Mucosa of descending colon (tissue), 3 donors: ENCODE measurements at places on chromosomes 7 and 10.

- DNase-seq = peak; percentile 37
Observed at GRCh38 chr10:14032406-14032998, 298.2 kb downstream of the FRMD4A start.

DNA sequence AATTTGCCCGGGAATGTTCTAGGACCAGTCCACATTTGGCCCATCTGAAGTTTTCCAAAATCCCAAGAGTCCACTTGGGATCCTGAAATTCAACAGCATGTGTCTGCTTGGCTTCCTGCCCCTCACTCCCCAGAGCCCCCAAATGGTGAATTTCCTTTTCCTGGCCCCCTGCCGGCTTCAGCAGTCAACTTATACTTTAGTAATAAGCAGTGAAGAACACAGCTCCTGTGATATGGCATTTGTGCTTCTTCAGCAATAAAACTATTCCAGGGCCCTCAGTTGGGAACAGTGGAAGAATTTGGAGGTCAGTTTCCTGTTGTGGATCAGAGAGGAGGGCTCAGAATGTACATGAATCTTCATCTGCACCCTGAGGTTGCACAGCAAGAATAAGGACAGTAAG lies 51.1 kb downstream of the PRF1 start:
- DNase-seq = no peak

DNA sequence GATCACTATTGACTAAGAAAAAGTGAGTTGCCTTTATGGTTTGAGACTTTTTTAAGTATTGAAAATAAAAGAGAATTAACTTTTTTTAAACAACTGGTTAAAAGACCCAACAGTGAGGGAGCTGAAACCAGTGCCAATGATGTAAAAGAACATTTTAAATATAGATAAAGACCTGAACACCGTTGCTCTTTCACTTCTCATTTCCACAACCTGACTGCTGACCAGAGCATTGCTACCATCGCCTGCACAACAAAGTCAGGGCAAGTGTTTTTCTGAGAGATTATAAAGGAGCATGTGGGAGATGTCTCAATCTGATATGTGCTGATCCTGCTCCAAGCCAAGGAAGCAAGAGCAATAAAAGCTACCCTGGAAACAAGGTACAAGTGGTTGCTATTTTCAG lies 34.7 kb downstream of the IMMP2L start:
- no peak for DNase-seq

GRCh38 chr7:149496642-149497391 lies 792 bp downstream of the ZNF746 start:
- DNase-seq = peak; percentile 76

- DNase-seq = no peak
Observed at GRCh38 chr10:121438333-121438732, 159.9 kb downstream of the FGFR2 start.

- DNase-seq = no peak
Observed at GRCh38 chr7:39666562-39666961, 43.2 kb downstream of the RALA start.

DNA sequence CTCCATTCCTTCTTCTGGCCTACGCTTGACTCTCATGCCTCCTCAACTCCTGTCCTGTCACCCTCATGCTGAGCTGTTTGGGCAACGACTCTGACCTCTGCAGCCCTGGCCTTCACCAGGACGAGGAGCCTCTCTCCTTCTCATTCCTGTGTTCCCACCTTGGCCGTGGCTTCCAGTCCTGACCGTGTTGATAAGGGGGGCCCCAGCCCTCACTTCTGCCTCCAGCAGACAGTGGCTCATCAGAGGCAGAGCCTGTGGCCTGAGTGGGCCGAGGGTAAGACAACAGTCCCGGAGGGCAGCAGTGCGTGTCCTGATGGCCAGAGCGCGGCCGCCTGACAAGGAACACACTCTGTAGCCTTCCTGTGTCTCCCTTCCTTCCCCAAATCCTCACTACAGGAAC lies 61.7 kb upstream of the UBE3C start:
- DNase-seq = no peak

GRCh38 chr10:944034-944831 lies 12.7 kb upstream of the LARP4B start:
- peak; percentile 82 for DNase-seq

DNA sequence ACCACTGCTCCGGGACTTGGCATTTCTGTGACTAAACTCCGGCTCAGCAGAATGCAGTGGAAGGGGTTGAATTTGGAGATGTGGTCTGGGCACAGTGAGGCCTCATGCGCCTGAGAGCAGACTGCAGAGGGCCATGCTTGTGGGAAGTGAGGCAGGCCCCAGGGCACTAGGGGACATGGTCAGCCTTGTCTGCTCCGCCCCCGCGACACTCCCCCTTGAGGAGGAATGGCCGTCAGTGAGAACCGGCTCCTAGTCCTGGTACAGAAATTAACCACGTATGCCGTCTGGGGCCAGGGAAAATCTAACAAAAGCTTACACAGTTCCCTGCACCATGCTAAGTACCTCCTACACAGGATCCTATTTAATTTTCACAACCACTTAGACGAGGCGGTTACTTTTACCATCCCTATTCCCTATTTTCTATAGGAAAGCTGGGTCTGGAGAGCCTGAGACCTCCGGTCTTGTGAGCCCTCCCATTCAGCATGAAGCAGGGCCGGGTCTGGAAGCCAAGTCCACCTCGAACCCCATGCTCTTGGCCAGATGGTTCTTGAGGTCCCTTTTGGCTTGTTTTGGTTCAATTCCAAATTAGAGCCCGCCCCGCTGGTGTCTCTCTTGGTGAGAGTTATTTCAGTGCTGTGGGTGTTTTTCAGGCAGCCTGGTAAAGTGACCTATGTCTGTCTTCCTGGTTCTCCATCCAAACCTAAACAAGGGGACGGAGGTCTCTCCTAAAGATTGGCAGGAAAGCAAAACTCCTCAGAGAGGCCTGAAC lies 87.7 kb upstream of the PITRM1 start:
- DNase-seq = no peak

DNA sequence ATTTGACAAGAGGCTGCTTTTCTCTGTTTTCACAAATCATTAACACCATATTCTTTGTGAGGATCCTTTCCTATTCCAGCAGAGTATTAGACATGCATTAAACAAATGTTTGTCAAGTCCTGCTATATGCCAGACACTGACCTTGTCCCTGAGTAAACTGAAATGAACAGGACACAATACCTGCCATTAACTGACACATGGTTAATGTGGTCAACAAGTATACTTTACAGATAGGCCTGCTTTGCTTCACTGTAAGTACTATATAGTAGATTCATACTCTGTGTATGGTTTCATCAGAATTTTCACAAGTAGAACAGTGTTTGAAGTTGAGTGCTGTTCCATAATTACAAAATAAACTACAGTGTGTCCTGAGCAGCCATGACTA lies 5.9 kb downstream of the TNKS2 start:
- no peak for DNase-seq

GRCh38 chr10:84296091-84296981 lies 32.1 kb upstream of the CCSER2 start:
- no peak for DNase-seq

GRCh38 chr7:129017933-129018538 lies 36.9 kb downstream of the TNPO3 start:
- DNase-seq = no peak

DNA sequence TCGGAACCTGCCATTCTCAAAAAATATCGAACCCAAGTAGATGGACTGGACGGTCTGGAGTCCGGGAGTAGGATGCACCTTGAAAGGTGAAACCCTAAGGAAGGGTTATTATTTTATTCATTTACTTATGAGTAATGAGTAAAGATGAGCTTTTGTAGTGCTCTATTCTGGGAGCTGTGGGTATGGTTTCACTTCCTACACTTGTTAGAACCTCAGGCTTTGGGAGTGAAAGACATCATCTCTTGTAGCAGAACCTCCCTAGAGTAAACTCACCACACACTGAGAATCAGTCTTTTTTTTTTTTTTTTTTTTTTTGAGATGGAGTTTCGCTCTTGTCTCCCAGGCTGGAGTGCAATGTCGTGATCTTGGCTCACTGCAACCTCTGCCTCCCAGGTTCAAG lies 389.4 kb upstream of the AUTS2 start:
- no peak for DNase-seq

- DNase-seq = no peak
Observed at GRCh38 chr7:78359836-78360235, 561.3 kb downstream of the PHTF2 start.

DNA sequence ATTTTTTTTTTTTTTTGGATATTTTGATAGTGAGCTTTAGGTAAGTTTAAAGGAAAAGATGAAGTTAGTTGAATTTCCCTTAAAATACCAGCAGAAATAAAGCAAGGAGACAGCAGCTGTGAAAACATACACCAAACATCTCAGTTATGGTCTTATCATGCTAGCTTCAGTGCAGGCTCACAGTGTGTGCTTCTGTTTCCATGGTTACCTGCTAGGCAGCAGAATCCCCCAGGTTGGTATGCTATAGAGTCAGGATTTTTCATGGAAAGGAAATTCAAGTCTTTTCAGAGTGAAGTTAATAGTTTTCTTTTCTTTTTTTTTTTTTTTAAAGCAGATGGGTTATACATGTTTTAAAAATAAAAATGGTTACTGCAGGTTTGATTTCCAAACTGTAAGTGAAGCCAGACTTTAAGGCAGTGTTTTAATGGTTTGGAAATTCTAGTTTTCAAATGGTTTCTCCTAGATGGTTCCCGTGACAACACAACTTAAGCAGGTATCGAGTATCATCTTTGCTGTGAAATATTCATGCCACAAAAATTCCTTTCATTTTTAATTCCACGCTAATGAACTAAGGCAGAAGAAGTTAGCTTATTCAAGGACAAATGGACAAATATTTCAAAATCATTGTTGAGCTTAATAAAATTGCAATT lies 230.9 kb downstream of the BICC1 start:
- DNase-seq = no peak

DNA sequence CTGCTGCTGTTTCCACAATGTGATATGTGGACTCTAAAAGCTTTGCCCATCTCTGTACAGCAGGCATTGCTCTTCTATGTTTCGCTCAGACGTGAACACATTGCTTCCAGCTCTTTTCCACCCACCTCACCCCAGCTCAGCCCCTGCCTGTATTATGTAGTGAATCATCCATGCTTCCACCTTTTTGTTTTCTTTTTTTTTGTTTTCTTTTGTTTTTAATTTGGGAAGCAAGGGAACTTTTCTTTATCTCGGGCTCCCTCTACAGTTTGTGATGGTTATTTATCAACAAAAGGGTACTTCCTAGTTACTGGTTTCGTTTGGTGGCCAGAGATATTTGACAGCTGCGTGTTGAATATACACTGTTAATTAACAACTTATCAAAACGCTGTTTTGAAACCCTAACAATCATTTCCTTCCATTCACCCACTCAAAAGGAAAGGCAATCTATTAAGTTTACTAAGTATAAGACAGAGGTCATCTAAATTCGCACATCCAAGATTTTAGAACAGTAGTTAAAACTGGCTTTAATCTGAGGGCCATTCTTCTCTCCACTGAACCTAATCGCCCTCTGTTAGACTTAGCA lies 127.9 kb upstream of the STK17A start:
- DNase-seq = no peak

GRCh38 chr7:68929781-68930261 lies 668.5 kb upstream of the AUTS2 start:
- no peak for DNase-seq
